ENCODE measurements at places on chromosomes 11 and 22. TPM values are rescaled to one million over a fixed set of nuclear protein-coding genes. Genes with fewer than 3 reads are reported as not detected.

Gene SAC3D1
- total RNA-seq: 25.5 TPM

Gene BET1L
- total RNA-seq: 30.6 TPM

Gene CHRDL2
- total RNA-seq: not detected

Gene TMEM45B
- total RNA-seq: 2.3 TPM

Gene QSER1
- 21.6 TPM for total RNA-seq

Gene PNPLA3
- 6.9 TPM for total RNA-seq

Gene NELL1
- 0.17 TPM for total RNA-seq

Gene SHISA8
- not detected for total RNA-seq

Gene TNNT3
- not detected for total RNA-seq

Gene MEI1
- total RNA-seq: 3.4 TPM

Gene MYOD1
- not detected for total RNA-seq

All from kidney epithelial cell (primary cell).